Activated B cell treated with CpG ODN at 0.5 μM for 24 hours (primary cell): ENCODE measurements at places on chromosomes 11 and 22. TPM values are rescaled to one million over a fixed set of nuclear protein-coding genes. Genes with fewer than 3 reads are reported as not detected.

DNA sequence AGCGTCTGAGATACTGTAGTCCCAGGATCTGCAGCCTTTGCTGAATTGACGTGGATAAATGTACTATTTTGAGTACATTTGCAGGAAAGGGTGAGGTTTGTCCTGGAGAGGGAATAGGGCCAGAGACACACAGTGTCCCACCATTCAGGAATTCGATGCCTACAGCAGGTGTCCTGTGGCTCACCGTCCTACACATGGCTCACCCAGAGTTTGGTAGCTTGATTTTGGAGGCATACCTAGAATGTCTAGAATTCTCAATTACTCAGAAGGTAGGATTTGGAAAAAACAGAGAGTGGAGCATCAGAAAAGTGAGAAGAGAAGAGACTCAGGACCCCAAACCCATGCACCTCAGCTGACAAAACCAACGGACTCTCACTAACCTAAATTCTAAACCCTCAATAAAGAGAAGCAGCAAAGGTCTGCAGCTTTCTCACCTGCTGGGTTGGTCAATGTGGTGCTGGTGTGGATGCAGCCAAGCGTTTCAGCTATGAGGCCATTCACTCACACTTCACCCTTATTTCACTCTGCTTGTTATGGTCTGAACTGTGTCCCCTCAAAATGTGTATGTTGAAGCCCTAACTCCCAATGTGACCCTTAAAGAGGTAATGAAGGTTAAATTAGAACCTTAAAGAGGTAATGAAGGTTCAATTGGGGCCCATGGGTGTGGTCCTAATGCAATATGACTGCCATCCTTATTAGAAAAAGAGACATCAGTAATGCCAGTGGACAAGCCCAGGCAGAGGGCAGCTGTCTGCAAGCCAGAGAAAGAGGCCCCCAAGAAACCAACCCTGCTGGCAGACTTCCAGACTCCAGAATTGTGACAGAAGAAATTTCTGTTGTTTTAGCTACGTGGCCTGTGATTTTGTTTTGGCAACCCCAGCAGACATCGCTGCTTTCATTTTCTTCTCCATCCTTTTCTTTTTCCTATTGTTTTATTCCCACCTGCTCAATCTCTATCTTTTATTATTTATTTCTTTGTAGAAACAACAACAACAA is 187.8 kb downstream of the SNX19 start:
- no peak for DNase-seq

Gene KCNJ11
- 0.54 and 1.2 TPM in 2 replicates for total RNA-seq

Gene OR52I2
- total RNA-seq: not detected in 2 replicates

DNA sequence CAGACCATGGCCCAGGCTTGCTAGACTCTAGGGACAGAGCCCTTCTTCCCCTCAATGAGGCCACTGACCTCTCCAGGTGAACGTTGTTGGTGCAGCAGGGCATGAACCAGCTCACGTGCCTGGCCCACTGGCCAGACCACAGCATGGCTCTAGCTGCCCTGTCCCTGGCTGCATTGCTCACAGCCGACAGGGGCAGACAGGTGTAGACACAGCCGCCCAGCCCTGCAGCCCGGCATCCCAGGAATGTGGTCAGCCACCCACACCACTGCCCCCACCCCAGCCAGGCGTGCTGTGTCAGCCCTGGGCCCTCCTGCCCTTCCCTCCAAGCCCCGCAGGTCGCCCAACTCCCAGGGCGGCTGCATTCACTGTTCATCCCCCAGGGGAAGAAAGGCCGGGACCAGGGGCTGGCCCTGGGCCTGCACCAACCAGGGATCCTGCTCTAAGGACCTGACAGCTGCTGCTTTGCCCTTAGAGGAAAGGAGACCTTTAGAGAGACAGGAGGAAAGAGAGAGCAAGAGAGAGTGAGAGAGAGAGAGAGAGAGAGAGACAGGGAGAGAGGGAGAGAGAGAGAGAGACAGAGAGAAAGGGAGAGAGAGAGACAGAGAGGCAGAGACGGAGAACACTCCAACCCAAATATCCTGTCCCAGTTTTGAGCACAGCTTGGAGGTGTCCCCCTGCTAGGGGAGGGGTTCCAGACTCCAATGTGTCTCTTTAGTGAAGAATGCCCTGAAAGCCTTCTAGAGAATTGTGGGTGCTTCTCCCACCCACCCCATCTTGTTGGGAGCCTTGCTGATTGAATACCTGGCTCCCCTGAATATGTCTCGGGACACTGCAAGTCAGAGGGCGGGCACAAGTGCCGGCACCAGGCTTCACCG is 44.2 kb upstream of the LINC01488 start:
- no peak for DNase-seq

GRCh38 chr11:90774727-90775566 is 552.1 kb upstream of the CHORDC1 start:
- no peak for DNase-seq

Gene PLEKHA7
- 4.9 and 6.8 TPM in 2 replicates for total RNA-seq
